Stimulated activated effector memory CD8-positive, alpha-beta T cell treated with anti-CD3 and anti-CD28 coated beads, Interleukin-12 subunit alpha, Interleukin-12 subunit beta, amount 100 ng/mL, for 72 hours (primary cell): ENCODE measurements at places on chromosomes 1 and 21.

- DNase-seq, result no peak
Observed at GRCh38 chr1:182338806-182339370, 52.7 kb downstream of the GLUL start.

GRCh38 chr1:23601135-23601967, 42.0 kb upstream of the ID3 start:
- no peak for DNase-seq

GRCh38 chr1:63924600-63924999, 150.8 kb downstream of the ROR1 start:
- no peak for DNase-seq

DNA sequence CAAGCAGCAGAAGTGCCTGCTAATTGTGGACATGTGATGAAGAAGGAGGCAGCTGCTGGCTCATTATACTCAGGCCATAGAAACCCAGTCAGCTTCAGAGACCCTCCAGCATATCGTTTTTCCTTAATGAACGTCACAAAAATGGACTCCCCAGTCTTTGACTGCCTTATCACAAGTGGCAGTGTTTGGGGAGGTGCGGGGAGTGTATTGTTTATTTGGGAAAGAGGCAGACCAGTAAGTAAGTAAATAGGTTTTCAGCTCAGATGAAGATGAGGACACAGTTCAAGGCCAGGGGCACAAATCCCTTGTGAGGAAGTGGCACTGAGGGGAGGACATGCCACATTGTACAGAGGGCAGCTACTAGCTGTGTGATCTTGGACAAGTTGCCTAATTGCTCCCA, 43.5 kb upstream of the NRDC start:
- no peak for DNase-seq

- no peak for DNase-seq
Observed at GRCh38 chr1:86339906-86340305, 56.2 kb downstream of the ODF2L start.

- DNase-seq, result no peak
Observed at GRCh38 chr21:36656138-36656537, 42.8 kb upstream of the SIM2 start.

GRCh38 chr1:164922585-164922984, 363.6 kb downstream of the PBX1 start:
- DNase-seq, result no peak

DNA sequence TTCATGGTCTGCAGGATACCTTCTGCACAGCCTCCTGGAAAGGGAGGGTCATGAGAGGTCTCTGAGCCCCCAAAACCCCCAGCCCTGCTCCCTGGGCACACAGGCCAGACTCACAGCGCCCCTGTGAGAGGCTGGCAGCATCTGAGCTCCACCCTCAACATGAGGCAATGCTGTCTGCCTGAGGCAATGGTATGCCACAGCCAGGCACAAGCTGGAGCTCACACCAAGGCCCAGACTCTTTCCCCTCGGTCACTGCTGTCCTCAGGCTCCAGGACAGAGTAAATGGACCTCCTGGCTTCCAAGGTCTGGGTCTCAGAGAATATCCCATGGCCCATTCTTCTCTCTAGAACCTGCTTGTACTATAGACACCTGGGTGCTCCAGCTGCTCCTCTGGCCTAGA, 17.2 kb downstream of the MEF2D start:
- DNase-seq, result no peak

- DNase-seq, result no peak
Observed at GRCh38 chr1:185373813-185374529, 56.9 kb upstream of the IVNS1ABP start.

DNA sequence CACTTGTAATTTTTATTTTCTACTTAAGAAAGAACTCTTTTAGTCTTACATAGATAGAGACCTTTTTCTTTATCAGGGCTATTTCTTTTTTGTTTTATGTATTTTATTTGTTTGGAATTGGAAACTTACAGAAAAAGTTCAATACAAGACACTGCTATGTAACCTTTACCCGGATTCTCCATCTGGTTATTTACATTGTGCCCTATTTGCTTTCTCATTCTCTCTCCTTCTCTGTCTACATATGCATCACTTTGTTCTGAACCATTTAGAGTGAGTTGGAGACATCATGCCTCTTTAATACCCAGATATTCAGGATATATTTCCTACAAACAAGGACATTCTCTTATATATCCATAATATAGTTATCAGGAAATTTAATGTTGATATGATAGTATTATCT, 18.3 kb downstream of the AXDND1 start:
- DNase-seq, result no peak

DNA sequence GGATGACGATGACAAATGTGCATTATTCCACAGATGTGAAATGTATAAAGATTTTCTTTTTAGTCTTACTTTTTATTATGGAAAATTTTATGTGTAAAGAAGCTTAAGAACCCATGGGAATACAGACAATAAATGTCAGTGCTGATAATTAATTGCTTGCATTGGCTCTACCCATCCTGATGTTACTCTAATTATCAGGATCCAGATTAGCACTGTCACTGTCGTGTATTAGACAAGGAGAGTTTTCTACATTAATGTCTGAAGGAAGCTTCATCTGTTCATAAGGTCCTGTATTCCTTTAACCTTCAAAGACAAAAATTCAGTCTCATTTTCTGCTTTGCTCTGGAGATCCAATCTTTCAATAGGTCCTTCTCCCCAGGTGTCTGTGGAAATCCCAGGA, 259.1 kb upstream of the ADAMTS5 start:
- no peak for DNase-seq

DNA sequence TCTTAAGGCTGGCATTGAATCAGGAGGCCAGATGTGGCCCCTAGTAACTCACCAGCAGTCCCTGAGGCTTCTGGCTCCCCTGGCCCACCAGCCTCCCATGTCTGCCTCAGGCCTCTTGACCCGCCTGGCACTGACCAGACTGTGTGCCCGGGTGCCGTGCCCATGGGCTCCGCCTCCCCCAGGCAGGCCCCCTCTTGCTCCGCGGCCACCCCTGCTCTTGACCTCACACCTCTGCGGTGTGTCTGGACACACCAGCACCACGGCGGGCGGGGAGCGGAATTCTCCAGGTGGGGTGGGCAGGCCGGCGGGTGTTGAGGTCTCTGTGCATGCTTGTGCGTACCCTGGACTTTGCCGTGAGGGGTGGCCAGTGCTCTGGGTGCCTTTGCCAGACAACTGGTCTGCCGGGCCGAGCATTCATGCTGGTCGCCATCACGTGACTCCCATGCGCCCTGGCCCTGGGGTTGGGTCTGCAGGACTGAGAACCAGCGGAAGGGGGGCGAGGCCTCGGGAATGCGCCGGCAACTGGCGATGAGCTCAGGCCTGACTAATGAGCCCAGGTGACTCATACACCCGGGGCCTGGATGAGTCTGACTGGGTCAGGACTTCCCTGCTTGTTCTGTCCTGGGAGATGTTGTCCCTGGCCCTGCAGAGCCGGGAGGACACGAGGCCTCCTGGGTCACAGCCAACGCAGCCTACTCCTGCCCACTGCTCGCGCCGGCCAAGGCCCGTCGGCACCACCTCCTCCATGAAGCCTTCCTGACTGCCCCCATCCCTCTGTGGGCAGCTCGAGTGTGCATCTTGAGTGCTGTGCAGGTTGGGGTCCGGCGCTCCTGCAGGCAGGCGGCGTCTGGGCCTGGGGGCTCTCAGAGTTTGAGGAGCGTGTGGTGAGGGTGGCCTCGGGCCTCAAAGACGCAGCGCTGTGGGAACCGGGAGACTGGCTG, 22.6 kb downstream of the COL18A1 start:
- no peak for DNase-seq

GRCh38 chr1:77948841-77949424, 29.9 kb downstream of the FUBP1 start:
- no peak for DNase-seq

DNA sequence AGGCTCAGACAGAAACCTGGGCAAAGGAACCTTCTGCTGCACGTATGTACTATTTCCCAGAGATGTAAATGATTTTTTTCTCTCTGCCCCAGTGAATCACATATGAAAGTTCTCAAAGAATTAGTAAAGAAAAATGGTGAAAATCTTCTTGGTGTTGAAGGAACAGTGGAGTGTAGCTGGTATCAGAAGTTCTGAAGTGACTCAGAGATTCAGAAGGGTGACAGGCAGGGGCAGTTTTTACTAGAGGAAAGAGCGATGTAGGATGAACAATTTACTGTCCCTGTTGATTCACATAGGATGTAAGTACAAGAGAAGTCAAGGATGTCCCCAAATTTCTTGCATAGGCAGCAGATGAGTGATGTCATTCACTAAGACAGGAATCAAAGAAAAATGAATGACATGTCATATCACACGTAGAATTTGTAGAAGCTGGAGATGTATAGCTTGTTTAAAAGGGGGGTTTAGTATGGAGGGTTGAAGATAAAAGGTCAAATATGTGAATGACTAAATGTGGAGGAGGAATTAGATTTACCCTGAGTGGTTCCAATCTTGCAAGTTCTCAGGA, 26.4 kb downstream of the WLS start:
- no peak for DNase-seq

DNA sequence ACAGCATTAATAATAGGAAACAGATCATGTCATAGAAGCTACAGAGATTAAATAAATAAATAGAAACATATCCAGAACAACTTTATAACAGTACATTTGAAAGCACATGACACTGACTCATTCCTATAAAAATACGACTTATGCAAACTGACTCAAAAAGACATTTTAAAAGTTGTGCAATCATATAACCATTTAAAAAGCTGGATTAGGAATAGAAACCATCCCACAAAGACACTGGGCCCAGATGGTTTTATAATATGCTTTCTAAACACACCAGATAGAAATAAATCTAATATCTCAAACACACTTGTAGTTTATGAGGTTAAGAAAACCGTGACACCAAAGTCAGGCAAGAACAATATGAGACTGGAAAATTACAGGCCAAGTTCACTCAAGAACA, 47.6 kb downstream of the MATN1 start:
- DNase-seq, result no peak
